ENCODE measurements at places on chromosomes 7 and 10.

DNA sequence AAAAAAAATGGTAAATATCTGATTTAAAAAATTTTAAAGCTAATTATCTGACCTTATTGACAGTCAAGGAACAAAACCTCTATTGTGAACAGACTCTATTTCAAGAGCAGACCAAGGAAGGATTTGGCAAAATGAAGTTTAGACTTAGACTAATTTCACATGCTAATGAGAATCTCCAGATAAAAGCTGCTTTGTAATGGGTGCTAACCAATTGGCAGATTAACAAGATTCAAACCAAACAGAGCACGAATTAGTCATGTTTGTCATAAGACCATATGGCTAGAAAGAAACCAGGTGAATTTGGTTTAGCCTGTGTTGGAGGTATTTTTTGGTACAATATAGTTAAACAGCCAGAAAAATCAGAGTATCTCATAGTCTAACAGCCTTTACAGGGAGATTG is 429.1 kb upstream of the NFE2L3 start:
- no peak for DNase-seq

- no peak for DNase-seq
Measured at GRCh38 chr10:89668386-89669071, 23.5 kb upstream of the PANK1 start.

DNA sequence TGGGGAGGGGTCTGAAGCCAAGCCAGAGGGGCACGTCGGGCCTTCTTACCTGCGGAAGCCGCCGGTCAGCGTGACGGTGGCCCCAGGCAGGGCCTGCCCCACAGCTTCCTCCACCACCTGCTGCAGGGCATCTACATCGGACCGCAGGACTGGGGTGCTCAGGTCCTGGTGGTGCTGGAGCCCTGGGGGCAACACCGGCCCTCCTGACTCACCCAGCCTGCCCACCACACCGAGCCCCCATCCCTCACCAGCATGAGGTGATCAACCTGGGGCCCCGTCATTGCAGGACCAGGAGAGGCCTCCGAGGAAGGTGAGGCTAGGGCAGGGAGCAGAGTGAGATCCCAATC is 8.0 kb downstream of the POLM start:
- DNase-seq: no peak

GRCh38 chr10:66180021-66180420 is 745.8 kb upstream of the LRRTM3 start:
- DNase-seq: no peak

GRCh38 chr10:44046605-44047004 is 338.3 kb downstream of the CXCL12 start:
- DNase-seq: no peak

GRCh38 chr7:20157456-20157855 is 59.7 kb downstream of the MACC1 start:
- DNase-seq: no peak

- DNase-seq: no peak
Measured at GRCh38 chr7:34225193-34225592, 319.9 kb downstream of the BMPER start.

DNA sequence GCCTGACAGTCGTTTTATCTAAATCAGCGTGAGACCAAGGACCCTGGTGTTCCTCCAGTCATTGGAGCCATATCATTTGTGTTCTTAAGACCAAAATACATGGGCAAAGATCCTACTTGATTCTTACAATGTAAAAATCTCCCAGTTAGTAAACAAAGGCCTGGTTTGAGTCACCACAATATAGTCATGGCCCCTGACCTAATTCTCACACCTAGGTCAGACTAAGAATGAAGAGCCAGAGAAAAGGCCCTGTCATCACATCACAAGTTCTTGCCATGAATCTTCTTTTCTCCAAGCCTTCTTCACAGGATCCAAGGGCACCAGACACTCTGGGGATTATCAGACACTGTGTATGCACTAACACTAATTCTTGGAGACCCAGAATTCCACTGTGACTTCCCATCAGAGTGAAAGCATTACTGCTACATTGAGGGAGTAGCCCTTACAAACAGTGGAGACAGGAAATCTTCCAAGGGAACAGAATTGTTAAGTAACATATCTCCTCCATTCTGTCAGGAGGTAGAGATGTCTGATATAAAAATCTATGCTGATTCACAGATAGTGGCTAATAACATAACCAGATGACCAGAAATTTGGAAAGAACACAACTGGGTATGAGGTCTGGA is 7.6 kb upstream of the ERVW-1 start:
- no peak for DNase-seq

- DNase-seq: no peak
Measured at GRCh38 chr7:71472962-71473361, 341.0 kb downstream of the GALNT17 start.

- DNase-seq: no peak
Measured at GRCh38 chr7:88337572-88337971, 30.9 kb upstream of the STEAP4 start.

- DNase-seq: no peak
Measured at GRCh38 chr7:151118108-151119054, 32.1 kb downstream of the AGAP3 start.
